ENCODE measurements at places on chromosomes 4 and X.

GRCh38 chr4:5374592-5374991 is 323.3 kb downstream of the STK32B start:
- no peak for DNase-seq

GRCh38 chr4:173585876-173586572 is 56.0 kb upstream of the HAND2 start:
- DNase-seq = no peak

DNA sequence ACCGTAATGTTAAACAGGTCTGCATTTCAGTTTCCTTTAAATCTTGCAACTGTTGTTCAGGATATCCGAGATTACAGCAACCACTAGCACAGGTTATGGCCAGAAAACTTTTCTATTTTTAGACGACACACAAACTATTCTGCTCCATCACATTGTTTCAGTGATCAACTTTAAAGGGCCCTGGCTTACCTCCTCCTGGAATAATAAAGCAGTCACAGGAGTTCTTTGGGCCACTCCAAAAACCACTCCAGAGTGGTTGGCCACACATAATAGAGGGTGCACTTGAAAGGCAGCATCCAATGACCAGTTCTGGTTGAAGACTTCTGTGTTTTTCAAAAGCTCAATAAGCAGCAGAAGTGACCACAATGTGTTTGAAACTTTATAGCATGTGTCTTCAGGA is 118.9 kb downstream of the RAB28 start:
- no peak for DNase-seq

DNA sequence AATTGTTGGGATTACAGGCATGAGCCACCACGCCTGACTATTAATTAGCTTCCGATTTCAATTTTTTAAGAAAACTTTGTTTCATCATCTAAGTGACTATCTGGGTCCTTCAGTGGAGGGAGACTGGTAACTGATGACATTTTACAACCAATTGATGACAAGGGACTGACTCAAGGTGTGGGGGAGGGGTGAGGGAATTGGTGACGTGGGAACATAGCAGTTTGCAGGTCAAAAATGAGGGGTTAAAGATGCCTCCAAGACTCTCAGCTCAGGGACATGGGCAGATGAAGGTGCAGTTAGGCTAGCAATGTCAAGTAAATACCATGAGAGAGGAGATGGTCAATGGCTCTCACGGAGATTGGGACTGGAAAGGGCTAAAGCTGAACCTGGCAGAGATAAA is 5.7 kb upstream of the FAM9C start:
- DNase-seq = no peak

DNA sequence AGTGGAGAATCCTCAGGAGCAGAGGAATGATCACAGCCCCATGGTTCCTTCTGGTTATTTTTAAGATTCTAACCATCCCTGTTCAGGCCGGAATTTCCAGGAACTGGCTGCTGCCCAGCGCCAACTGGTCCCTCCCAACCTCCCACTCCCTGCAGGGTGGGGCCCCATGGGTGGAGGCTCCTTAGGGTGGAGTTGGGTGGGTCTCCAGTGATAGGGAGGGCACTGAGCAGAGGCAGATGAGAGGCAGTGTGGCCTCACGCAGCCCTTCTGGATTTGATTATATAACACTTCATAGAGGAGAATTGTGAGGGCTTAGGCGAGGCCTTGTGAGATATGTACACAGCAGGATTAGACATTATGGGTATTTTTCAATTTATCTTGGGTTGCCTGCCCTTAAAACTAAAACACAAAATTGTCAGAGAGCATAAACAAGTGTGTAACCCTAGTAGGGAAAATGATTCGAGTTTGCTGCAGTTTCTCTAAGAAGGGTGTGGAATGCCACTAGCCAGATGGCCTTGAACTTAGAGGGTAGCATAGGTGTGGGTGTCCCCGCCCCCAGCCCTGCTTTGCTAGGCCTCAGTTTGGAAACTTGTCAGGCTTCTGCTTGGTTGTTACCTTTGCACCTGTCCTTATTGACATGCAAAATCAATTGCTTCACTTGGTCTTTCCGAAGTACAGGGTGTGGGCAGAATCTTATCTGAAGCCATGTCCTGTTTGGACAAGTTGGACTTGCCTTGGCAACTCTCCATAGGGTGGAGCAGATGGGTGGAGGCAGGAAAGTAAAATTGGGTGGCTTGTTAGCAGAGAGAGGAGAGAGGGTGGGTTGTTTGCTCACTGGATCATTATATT is 9.4 kb downstream of the KLF3 start:
- no peak for DNase-seq

GRCh38 chr4:79013756-79014155 is 74.5 kb upstream of the PAQR3 start:
- no peak for DNase-seq

DNA sequence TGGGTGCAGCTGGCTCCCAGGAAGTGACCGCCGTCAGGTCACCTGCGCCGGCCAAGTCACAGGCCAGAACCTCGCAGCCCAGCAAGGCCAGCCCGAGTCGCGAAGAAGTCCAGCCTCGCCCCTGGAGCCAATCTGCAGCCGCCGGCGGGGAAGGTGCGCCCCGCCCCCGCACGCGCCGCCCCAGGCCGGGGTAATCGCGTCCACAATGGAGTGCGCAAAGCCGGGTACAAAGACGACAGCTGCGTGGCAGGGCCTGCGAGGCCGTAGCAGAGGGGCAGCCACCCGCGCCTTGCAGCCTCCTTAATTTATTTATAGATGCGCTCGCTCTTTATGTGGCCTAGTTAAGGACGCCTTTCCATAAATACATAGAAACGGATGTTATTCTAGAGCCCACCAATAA is 139.4 kb upstream of the CPEB2 start:
- no peak for DNase-seq

- DNase-seq = no peak
Measured at GRCh38 chr4:39525822-39526690, 1.2 kb downstream of the UGDH start.

All from activated effector memory CD4-positive, alpha-beta T cell treated with Interleukin-2 at 50 U/mL for 16 hours (primary cell).